ENCODE measurements at places on chromosomes 11 and 22.

- DNase-seq, result no peak
Measured at GRCh38 chr11:121226415-121227263, 65.9 kb upstream of the SC5D start.

GRCh38 chr22:48204296-48204695 is 1441.8 kb downstream of the TBC1D22A start:
- DNase-seq, result no peak

- no peak for DNase-seq
Measured at GRCh38 chr22:36293606-36294292, 40.8 kb downstream of the APOL1 start.

DNA sequence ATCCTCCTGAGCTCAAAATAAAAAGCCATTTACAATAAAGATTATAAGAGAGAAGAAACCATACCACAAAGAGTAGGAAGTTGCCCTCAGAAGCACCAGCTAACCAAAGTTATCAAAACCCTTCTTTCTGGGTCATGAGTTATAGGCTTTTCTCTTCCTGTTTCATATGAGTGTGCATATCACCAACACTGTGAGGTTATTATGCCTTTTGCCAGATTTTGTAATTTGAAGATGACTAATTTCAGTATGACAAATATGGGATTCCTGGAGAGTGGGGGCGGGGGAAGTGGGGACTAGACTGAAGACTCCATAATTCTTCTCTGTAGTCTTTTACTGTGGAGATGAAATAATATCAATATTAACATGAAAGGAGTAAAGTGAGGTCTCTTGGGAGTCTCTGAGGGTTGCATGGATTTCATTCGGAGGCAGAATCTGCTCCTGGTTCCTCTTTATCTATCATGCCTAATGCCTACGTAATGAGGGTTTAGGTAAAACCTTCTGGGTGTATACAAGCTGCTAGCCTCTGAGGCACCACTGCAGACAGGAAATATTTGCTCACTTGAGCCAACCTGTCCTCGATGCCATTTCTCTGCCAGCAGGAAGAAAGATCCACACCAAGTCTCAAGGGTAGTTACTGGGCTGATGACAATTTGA is 2.1 kb downstream of the LPXN start:
- DNase-seq, result no peak

DNA sequence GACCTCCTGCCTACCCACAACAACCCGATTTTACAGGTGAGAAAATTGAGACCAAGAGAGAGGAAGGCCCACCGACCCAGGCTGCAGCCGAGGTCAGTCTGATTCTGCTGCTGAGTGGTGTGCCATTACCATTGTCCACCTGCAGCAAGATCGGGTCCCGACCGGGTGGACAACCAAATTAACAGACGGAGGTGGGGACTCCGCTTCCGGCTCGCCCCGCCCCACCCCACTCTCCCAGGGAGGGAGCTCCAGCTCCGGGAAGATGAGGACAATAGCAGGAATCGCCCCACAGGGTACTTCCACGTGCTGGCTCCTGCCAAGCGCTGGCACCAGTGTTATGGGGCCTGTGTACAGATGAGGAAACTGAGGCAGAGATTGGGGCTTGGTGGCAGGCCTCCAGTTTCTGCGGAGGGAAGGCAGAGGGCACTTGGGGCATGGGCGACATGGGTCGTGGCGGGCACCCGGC is 425 bp upstream of the KDELR3 start:
- DNase-seq, result peak; percentile 72

- DNase-seq, result no peak
Measured at GRCh38 chr11:128246364-128246801, 341.0 kb downstream of the ETS1 start.

DNA sequence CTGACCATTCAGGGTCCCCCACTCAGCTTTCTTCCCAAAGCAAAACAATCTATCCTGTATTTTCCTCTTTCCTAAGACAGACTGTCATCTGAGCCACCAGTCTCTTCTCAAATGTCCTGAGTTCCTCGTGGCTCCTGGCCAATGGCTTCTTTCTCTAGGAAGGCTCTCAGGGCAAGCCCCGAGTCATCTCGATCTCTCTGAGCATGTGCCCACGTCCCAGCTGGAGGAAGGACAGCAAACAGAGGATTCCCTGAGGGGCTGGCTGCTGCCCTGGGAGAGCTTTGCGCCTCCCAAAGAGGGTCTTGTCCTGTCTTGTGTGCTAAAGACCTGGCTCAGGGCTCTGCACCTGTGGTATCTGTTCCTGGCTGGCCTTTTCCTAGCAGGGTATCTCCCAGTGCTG is 8.3 kb downstream of the SLC37A2 start:
- no peak for DNase-seq

DNA sequence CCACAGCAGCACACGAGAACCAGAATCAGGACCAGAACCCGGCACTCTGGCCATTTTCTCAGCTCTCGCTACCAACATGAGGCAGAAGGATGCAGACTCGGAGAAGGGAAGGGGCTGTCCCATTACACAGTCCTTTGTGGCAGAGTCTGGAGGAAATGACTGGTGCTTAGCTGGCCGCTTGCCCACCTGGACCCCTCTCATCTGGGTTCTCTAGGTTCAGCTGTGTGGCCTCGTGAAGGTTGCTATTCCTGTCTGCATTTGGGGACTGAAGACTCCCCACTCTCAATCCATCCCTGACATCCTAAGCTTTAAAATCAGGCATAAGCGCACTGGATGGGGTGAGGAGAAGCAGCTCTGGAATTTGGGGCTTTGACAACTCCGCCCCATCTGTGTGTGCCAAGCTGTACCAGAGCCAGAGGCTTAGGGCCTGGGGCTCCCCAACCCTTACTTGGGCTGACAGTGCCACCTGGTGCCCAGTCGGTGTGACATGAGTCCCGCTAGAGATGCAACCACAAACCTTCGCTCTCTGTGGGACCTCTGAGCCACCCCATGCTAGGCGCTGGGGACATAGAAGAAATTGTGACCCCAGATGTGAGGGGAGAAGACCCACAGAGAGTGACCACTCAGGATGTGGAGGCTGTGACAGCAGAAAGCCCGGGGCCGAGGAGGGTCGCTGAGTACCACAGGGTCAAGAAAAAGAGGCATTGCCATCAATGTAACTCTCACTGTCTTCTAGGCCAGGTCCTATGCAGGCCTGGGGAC is 35.8 kb upstream of the FCHSD2 start:
- DNase-seq, result peak; percentile 80

DNA sequence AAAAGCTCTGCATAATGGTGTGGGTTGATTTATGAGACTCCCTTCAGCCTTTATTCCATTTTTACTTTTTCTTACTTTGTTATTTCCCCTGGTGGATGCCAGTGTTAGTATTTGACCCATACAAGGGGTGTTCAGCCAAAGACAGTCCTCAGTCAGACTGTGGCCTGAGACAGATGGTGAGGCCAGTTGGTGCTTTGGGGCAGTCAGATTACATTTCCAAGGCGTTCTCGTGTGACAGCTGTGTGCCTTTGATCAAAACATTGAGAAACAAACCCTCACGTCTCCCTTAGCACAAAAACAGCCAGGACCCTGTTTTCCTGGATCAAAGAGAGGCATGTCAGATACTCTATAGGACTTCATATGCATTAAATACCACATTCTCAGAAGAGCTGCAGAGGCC is 31.3 kb upstream of the SLN start:
- no peak for DNase-seq

DNA sequence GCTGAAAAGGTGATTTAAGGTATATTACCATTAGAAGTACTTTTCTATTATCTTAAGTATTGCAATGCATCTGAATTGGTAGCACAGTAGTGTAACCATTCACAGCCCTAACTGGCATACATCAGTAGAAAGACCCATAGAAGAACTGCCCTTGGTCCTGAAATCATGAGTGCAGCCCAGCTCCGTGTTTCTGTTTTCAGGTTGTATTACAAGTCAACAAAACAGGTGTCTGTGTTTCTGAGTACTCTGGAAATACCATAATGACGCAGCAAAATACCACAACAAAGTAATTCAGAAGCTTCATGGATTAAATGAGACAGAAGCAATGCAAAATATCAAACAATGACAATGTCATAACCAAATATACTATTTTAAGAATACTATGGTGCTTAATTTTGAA is 226.3 kb downstream of the OPCML start:
- no peak for DNase-seq

GRCh38 chr11:131392528-131393255 is 22.3 kb downstream of the NTM start:
- DNase-seq, result no peak

DNA sequence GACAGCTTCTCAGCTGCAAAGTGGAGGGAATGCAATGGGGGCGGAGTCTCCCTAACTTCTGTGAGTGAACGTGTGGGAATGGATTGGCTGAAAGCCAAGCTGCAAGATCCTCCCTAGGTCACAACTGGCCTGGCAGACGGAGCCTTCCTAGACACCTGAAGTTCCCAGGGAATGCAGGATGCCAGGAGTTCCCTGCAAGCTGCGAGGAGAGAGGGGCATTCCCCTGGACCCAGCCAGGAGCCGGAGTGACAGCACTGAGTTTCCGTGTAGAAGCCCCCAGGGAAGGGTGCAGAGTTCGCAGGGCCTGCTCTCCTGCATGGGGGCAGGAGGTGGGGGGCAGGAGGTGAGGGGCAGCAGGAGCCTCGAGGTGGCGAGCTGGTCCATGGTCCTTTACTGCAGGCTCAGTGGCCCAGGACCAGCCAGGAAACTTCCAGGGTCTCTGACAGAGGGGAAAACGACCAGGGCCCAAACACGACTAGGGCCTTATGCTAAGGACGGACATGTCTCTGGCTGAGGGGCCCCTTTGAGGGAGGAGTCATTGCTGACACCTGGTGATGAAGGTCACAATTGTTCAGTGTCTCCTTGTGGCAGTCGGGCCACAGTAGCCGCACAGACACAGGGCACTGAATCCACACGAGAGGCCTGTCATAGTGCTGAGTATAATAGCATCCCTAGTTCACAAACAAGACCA is 141.4 kb downstream of the FBXO7 start:
- no peak for DNase-seq

- no peak for DNase-seq
Measured at GRCh38 chr22:42844756-42845155, 12.3 kb downstream of the ARFGAP3 start.
